ENCODE measurements at places on chromosomes 6 and 20.

GRCh38 chr6:126804332-126805064, 314.0 kb upstream of the RSPO3 start:
- DNase-seq = peak; percentile 13

- no peak for DNase-seq
Observed at GRCh38 chr6:159720708-159721107, 6.6 kb upstream of the WTAP start.

GRCh38 chr20:34712525-34713192, 8.5 kb downstream of the TP53INP2 start:
- DNase-seq = no peak

DNA sequence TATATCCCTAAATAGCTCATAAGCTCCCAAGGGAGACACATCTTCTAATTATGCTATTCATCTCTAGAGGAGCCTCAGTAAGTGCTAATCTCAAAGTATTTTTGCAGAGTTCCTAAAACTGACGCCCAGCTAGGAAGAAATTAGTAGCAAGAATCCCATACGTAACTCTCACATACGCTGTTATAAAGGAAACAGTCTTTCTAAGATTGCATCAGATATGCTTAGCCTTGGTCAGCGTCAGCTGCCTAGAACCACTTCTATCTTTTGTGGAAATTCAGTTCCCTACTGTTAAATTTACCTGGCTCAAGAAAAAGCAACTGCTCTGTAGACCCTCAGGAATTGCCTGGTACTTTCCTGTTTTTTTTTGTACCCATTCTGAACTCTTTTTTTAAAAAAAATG, 13.6 kb downstream of the RIPOR2 start:
- DNase-seq = no peak

DNA sequence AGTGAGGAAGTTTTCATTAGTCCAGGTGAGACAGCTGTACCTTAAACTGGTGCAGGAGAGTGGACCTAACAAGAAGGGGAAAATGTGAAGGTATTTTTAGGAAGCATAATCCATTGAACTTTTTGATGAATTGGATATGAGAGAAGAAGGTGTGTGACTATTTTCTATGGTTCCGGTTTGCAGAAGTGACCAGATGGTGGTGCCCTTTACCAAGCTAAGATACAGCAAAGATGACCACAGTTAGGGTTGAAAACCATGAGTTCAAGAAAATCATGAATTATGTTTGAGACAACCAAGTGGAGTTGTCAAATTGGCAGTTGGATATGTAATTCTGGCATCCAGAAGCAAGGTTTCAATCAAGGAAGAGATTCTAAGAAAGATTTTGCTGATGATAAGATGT, 61.9 kb upstream of the NRSN1 start:
- DNase-seq = peak; percentile 7

Data from RCC 7860 (cell line).